Esophagus mucosa (tissue), 1 donor: ENCODE measurements at places on chromosomes 6 and 20.

- no peak for ATAC-seq
Measured at GRCh38 chr6:156562019-156562418, 215.2 kb upstream of the ARID1B start.

DNA sequence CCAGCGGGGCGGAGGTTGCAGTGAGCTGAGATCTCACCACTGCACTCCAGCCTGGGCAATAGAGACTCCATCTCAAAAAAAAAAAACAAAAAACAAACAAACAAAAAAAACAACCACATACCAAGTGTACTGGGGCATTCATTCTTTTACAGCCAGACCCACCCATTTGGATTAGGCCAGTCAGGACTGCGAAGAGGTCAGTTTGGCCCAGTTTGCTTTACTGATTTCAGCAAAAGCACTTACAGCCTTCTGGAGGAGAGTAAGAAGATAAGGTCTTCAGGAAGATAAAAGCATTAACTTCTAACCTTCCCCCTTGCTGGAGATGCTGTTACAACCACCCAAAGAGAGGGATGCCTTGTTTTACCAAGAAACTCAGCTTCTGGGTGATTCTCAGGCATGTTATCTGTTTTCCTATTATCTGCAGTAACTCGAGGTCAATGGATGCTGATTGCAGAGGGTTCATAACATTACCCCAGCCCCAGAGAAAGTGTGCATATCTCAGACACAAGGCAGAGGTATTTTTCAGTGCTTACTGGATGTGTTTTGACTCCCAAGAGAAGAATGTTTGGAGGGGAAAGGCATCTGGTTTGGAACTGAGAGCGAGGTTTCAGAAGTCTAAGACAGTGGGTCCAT is 118.9 kb downstream of the RIN2 start:
- ATAC-seq: no peak

DNA sequence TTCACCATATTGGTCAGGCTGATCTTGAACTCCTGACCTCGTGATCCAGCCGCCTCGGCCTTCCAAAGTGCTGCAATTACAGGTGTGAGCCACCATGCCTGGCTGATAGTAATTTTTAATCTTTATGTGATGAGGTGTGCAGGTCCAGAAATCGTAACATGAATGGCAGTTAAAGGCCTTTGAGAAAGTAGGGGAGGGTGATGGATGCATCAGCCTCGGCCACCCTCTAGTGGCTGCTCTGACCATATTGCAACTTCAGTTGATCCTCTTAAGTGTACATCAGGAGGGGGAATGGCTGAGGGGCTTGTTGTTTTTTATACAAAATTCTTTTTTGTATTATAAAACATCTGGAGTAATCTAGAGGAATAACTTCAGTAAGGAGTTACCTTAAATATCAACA is 193.0 kb downstream of the ZFAND3 start:
- ATAC-seq: peak; percentile 53

- ATAC-seq: no peak
Measured at GRCh38 chr20:12893653-12894052, 115.1 kb upstream of the SPTLC3 start.

- ATAC-seq: no peak
Measured at GRCh38 chr20:6121504-6121903, 1.3 kb downstream of the FERMT1 start.

- ATAC-seq: no peak
Measured at GRCh38 chr20:53883098-53883911, 187.1 kb downstream of the BCAS1 start.

DNA sequence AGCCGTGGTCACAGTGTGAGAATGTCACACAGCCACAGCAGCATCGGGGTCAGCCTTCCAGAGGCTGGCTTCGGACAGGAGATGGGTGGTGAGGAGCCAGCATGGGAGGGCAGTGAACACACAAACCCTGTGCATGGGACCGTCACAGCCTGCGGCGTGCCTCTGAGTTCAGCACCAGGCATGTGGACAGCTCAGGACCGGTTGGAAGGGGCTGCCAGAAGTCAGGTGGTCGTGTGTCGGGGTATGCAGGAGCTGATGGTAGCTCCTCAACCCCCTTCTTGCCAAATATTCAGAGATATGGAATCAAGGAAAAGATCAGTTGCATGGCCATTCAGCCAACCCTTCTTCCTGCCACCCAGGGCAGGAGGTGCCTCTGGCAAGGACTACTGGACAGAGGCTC is 28.2 kb downstream of the MYT1 start:
- ATAC-seq: no peak

GRCh38 chr6:33391922-33392594 is 435 bp downstream of the KIFC1 start:
- ATAC-seq: peak; percentile 6

GRCh38 chr6:167442245-167442644 is 117.4 kb downstream of the TTLL2 start:
- ATAC-seq: no peak

GRCh38 chr6:35635601-35636597 is 52.8 kb downstream of the FKBP5 start:
- no peak for ATAC-seq

DNA sequence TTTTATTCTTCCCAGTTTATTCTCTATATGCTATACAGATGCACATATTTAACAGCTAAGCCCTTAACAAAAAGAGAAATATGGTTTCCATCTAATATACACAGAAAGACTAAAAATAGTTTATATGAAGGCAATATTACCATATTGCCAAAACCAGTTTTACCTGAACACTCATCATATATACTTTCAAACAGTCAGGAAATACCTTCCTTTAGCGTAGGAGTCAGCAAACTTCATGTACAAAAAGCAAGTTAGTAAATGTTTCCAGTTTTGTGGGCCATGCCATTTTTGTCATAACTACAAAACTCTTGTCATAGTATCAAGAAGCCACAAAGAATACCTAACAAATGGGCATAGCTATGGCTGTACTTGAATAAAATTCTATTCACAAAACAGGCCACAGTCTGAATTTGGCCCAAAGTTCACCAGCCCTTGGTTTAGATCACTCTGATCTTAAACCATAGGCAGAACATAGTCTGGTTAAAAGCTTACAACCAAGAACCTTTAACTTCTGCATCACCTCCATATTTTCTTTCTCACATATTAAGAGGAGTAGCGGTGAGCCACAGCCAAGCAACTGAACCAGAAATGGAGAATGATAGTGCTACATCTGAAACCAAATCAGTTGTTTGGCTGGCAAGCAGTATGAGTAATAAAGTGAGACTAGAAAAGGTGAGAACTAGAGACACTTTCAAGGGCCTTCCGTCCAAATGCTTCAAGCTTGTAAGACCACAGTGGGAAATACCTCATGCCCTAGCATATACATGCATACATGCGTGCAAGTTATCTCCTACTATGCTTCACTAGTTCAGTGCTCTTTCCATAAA is 116.6 kb downstream of the PTPRK start:
- peak; percentile 49 for ATAC-seq

GRCh38 chr20:62716198-62716940 is 7.7 kb downstream of the NTSR1 start:
- no peak for ATAC-seq

GRCh38 chr6:141736104-141736503 is 396.6 kb upstream of the GJE1 start:
- ATAC-seq: no peak

DNA sequence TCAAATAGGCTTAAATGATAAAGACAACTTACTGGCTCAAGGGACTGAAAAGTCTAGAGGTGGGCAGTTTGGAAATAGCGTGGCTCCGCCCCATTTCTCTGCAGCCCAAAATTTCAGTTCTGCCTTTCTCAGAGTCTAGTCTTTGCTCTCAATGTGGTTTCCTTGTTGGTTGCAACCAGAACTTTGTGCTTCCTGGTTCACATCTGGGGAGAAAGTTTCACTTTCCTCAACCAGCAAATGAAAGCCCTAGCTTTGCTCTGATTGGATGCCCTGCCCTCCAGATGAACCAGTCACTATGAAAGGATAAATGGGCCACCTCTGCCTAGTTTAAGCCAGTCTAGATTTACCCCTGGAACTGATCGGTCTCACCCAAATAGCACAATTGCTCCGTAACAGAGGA is 14.9 kb downstream of the SYCP2L start:
- ATAC-seq: peak; percentile 33

- no peak for ATAC-seq
Measured at GRCh38 chr6:26318459-26319404, 46.3 kb upstream of the BTN3A2 start.

DNA sequence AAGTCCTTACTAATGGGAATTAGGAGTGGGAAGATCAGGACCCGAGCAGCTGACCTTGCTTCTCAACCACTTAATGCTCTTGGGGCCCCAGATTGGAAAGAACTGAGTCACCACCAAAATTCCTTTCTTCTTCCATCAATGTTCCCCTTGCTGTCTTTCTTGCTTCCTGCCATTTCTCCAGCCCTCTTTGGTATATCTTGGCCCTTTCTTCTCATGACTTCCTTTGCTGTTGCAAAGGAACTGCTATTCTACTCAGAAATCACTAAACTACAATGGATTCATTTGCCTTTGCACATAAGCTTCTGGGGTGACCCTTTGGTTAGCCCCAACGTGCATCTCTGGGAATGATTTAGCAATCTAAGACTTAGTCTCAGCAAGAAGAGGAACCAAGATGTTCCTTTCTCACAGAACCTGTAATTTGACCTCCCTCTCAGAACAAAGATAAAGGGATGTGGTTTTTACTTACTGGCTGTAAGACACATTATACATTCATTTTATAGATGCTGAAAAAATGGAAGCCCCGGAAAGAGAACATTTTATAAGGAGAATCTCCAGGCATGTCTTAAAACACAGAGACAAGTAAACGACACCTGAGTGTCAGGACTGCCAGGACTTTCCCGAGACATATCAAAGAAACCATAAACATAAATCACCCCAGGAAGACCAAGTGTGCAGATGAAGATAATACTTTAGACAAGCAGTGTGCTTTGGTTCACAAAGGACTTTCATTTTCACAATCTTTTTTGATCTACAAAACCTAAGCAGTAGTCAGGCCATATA is 99.0 kb upstream of the TNFAIP3 start:
- no peak for ATAC-seq

DNA sequence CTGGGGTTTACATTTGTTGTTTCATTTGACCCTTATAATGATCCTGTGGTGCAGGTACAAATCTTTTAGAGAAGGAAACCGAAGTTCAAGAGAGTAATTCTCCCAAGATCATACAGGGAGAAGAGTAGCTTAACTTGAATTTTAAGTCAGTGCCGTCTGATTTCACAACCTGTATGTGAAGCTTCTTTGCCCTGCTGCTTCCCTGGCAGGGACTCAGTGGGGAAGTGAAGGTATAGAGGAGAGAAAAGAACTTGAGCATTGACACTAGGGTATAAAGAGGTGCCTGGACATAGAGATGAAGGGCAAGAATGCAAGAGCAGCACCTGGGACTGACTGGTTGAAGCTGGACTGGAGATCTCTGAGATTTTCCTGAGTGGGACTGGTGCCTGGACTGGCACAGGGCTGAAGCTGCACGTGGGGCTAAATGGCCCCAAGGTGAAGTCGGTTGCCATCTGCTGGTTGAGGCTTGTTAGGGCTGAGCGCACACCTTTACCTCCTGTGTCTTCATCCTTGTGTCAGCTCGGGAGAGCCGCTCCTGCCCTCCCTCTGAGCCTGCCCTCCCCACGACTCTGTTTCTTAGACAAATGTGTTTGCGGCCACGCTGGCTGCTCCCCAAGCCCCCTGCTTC is 41.8 kb downstream of the FARS2 start:
- peak; percentile 95 for ATAC-seq

DNA sequence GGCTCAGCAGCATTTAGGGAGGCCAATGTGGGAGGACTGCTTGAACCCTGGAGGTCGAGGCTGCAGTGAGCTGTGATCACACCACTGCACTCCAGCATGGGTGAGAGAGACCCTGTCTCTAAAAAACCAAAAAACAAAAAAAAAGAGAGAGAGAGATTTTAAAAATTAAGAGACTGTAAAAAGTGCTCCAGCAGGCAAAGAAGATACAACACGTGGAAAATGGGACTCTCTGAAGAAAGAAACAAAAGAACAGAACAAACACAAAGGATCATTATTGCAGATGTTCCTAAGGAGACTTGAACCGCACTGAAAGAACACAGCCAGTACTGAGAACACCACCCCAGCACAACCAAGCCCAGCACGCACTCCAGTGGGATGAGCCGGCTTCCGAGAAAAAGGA is 74.2 kb downstream of the TAF4 start:
- no peak for ATAC-seq
